NCI-H524 treated with DMSO at 0.1 percent for 48 hours (cell line): ENCODE measurements at places on chromosomes 16 and 17.

- DNase-seq = peak; percentile 87
Observed at GRCh38 chr17:20852239-20852989, 190.4 kb downstream of the USP22 start.

DNA sequence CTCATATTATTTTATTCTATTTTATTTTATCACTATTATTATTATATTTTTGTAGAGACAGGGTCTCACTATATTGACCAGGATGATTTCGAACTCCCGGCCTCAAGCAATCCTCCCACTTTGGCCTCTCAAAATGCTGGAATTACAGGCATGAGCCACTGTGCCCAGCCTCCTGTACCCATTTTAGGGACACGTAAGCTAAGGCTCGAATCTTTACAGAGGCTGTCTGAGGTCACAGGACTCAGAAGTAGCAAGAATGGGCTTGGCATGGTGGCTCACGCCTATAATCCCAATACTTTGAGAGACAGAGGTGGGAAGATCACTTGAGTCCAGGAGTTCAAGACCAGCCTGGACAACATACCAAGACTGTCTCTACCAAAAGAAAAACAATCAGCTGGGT lies 12.7 kb upstream of the ABAT start:
- DNase-seq = no peak

- DNase-seq = no peak
Observed at GRCh38 chr17:69528035-69528434, 113.5 kb downstream of the MAP2K6 start.

GRCh38 chr16:75087375-75087979 lies 29.1 kb downstream of the LDHD start:
- DNase-seq = peak; percentile 97

DNA sequence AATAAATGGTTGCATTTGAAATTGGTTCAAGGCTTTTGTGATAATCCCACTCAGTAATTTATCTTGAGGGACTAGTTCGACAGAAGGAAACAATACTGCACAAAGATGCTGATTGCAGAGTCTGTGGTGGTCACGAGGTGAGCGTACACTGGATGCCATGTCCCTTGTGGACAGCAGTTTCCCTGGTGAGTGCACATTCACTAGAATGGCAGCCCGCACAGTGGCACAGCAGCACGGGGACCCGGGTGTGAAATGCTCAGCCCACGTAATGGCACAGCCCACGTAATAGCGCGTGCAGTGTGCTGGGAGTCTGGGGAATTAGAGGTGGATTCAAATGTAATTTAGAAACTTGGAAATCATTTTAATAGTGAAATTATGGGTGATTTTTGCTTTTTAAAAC lies 154.0 kb downstream of the LGALS9B start:
- DNase-seq = no peak

DNA sequence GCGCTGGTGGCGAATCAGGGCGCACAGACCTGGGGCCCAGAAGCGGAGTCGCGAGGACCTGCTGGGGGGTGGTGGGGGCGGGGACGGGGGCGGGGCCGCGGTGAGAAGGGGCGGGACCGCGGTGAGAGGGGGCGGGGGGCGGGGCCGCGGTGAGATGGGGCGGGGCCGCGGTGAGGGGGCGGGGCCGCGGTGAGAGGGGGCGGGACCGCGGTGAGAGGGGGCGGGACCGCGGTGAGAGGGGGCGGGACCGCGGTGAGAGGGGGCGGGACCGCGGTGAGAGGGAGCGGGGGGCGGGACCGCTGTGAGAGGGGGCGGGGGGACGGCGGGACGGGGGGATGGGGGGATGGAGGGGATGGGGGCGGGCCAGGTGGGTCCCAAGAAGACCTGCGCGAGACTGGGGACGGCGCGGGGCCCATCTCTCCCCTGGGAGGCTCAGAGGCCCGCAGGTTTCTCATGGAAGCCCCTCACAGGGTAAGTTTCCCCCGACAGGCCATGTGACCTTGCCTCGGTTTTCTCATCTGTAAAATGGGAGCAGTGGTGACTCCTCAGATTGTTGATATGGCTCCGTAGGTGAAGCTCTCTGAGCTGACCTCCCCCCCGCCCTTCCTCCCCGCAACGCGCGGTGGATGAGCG lies 28.6 kb upstream of the DBNDD1 start:
- DNase-seq = no peak
